ENCODE measurements at places on chromosomes 11 and 22.

DNA sequence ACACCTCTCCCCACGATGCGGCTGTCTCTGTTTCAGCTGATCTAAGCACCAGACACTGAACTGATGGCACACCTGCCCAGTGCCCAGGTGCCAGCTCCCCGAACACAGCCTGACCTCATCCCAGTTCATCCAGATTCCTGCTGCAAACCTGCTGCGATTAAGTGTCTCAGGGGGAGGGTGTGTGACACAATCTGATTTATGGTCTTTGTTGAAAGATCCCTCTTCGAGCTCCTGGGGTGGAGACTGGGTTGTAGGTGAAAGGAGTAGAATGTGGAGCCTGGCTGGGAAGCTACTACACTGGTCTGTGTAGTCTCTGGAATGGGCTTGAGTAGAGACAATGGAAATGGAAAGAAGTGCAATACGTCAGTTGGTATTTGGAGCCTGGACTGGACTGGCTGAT is 390.3 kb downstream of the SHANK2 start:
- DNase-seq, result no peak

GRCh38 chr11:109033627-109034338 is 368.9 kb downstream of the DDX10 start:
- no peak for DNase-seq

DNA sequence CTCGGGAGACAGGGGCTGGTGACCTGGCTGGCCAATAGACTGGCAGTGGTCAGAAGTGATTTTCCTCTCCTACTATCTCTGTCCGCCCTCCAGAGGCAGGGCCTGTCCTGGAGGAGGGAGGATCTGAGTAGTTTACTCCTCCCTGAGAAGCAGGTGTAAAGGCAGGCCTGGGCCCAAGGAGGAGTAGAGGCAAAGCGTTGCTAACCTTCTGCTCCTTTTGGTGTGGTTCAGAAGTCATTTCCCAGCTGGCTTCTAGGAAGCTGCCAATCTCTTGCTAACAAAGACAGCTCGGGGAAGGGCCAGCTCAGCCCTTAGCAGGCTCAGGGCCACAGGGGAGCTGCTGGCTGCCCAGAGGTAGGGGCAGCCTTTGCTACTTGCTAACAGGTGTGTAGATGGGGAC is 151.1 kb upstream of the NECTIN1 start:
- no peak for DNase-seq

DNA sequence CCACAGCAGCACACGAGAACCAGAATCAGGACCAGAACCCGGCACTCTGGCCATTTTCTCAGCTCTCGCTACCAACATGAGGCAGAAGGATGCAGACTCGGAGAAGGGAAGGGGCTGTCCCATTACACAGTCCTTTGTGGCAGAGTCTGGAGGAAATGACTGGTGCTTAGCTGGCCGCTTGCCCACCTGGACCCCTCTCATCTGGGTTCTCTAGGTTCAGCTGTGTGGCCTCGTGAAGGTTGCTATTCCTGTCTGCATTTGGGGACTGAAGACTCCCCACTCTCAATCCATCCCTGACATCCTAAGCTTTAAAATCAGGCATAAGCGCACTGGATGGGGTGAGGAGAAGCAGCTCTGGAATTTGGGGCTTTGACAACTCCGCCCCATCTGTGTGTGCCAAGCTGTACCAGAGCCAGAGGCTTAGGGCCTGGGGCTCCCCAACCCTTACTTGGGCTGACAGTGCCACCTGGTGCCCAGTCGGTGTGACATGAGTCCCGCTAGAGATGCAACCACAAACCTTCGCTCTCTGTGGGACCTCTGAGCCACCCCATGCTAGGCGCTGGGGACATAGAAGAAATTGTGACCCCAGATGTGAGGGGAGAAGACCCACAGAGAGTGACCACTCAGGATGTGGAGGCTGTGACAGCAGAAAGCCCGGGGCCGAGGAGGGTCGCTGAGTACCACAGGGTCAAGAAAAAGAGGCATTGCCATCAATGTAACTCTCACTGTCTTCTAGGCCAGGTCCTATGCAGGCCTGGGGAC is 35.8 kb upstream of the FCHSD2 start:
- peak; percentile 82 for DNase-seq

GRCh38 chr22:46073683-46074504 is 76.4 kb upstream of the PPARA start:
- DNase-seq, result no peak

- no peak for DNase-seq
Measured at GRCh38 chr22:26708256-26709009, 51.0 kb downstream of the MIAT start.

GRCh38 chr11:8258784-8259183 is 4.9 kb downstream of the LMO1 start:
- DNase-seq, result no peak

- DNase-seq, result no peak
Measured at GRCh38 chr11:3016861-3017260, 24.7 kb upstream of the NAP1L4 start.

- no peak for DNase-seq
Measured at GRCh38 chr22:44118645-44119315, 61.9 kb upstream of the PARVG start.

GRCh38 chr22:45878051-45878781 is 98.7 kb downstream of the WNT7B start:
- no peak for DNase-seq

DNA sequence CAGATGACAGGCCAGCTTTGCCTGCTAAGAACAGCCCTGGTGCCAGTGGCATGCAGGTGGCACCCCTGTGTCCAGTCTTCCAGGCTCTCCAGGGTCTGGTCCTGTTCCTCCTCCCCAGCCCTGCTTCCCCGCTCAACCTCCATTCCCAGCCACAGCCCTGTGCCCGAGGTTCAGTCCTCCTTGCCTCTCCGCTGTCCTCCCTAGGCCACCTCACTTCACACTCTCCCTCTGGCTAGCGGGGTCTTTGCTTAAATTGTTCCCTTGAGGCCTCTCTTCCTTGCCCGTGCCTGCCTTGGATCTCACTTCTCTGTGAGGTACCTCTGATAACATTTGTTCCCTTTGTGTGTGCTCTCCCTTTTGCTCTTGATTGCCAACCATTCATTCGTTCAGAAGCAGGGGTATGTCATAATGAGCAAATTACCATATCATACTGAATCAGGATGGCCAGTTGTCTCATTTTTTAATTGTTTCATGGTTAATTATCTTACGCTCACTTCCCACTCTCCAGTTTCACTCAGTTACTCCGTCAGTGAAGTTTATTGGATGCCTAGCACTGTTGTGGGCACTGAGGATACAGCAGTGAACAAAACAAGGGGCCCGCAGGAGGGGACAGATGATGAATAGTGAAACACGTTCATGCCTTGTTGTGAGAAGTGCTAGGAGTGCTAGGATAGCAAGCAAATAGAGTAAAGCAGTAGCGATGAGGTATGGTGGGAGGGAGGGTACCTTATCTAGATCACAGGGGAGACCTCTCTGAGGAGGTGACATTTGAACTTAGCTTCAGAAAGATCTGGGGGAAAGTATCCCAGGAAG is 7.4 kb downstream of the BMAL1 start:
- DNase-seq, result no peak

GRCh38 chr11:12473381-12473780 is 96.0 kb downstream of the PARVA start:
- DNase-seq, result no peak

DNA sequence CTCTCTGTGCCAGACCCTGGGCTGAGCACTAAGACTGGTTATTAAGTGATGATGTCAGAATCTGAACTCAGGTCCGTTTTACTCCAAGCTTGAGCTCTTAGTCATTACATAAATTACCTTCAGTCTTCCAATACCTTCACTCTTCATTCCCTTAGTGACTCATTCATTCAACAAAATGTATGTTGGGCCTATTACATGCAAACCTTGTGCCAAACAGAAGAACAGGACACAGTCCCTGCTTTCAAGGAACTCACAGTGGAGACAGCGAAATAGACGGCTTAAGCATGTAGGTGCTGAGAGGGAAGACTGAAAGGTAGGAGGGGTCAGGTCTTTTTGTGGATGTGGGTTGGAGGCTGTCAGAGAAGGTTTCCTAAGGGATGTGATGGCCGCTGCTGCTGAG is 3.3 kb downstream of the KCTD14 start:
- no peak for DNase-seq

DNA sequence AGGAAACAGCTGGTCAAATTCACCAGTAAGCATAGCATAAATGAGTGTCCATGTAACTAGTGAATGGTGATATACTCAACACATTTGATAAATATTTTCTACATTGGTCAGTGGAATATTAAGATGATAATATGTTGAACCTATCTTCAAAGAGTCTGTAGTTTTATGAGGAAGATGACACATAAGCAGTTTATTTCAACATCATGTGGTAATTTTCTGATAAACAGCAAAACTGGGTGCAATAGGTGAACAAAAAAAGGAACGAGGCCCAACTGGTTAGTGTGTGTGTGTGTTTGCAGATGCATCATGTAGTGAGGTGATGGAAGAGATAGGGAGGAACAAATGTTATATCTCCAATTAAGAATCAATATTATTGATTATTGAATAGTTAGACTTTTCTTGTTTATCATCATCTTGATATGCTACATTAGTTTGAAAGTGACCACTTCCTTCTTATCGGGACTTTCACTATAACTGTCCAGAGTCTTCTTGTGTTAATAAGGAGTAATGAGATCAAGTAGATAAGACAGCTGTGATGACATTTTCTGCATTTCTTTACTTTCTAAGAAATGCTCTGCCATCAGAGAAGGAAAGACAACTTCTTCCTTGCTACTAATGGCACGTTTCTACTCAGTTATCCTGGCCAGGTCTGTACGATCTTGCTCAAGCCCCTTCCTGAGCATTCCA is 270.7 kb downstream of the ETS1 start:
- no peak for DNase-seq

DNA sequence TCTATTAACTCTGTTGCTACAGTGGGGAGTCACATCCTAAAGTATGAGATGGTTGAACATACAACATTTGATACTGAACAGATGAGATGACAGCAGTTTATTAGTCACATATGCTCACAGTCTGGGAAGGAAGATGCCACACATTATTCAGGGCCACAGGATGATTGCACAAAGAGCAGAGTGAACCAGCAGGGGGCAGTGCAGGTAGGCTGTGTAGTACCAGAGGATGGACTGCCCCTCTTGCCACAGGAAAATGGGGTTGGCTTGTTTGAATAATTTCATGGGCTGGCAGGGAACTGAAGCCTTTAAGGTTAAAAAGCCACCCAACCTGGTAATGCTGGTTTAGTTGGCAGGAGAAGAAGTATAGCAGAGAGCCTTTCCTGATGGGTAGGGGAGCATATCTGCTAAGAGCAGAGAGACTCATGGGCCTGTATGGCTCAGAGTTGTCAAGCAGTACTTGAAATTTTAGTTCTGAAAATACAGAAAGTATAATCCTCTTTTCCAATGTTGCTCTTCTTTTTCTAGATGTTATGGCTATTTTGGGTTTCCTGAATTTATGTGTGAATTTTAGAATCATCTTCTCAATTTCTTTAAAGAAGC is 180.4 kb upstream of the B3GAT1 start:
- DNase-seq, result peak; percentile 20

DNA sequence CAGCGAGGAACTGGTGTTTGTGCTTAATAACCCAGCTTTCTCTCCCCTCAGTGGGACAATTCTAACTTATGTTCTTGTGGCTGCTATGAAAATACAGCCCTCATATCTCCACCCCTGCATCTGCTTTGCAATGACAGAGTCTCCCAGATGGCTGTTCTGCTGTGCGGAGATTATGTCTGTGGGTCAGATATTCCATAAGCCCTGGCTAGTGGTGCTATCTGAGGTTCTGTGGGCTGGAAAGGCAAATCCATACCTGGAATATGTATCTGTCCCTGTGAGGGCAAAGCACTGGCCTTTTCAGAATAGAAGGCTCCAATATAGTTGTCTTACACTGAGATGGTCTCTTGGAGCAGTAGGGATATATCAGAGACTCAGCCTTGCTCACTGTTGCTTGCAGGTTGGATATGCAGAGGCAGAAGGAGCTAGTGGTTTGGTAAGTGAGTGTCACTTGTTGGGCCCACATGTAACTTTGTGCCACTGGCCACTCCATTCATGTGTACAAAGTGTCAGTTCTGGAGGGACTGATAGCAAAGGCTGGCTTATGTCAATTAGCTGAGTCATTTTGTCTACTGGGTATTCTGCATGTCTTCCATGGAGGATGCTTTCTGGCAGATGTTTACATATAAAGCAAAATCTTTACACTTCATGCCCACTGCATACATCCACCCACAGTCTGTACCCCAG is 246.6 kb downstream of the FAM76B start:
- DNase-seq, result no peak

DNA sequence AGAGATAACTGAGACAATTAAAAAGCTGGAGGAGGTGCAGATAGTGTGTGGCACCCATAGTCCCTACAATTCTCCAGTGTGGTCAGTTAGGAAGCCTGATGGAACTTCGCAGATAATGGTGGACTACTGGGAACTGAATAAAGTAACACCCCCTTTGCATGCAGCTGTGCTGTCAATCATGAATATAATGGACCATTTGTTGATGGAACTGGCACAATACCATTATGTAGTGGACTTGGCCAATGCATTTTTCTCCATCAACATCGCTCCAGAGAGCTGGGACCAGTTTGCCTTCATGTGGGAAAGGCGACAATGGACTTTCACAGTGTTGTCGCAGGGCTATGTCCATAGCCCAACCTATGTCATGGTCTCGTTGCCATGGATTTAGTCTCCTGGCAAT is 324.2 kb downstream of the TMEM135 start:
- no peak for DNase-seq

- no peak for DNase-seq
Measured at GRCh38 chr11:64766881-64767280, 7.1 kb upstream of the PYGM start.

GRCh38 chr11:12066799-12067508 is 43.4 kb upstream of the MICAL2 start:
- no peak for DNase-seq

GRCh38 chr11:1834779-1835670 is at the start of gene SYT8:
Gene SYT8 (plus strand): TSS chr11:1834990. CDS start chr11:1835106, 116 bp downstream.
- DNase-seq, result no peak

- DNase-seq, result no peak
Measured at GRCh38 chr11:134562196-134562595, 150.2 kb upstream of the B3GAT1 start.

GRCh38 chr22:40251106-40251505 is 73.4 kb downstream of the TNRC6B start:
- no peak for DNase-seq

DNA sequence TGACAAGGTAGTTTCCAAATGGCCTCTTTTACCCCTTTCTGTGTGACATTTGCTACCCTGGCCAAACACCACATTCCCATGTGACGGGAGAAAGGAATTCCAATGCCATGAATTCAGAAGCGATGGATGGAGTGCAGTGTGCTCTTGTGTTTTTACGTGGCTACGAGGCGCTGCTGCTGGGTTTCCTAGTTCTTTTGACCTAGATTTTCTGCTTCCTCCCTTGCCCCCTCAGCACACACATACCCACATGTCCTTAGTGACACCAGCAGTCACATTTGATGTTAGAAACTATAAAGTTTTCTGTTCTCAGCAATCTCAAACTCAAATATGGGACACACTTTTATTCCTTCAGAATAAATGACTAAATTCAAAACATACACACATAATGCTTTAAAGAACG is 7.8 kb upstream of the TMA7B start:
- DNase-seq, result no peak

GRCh38 chr11:131762346-131763110 is 392.1 kb downstream of the NTM start:
- no peak for DNase-seq
